ENCODE measurements at places on chromosomes 3 and 15.

DNA sequence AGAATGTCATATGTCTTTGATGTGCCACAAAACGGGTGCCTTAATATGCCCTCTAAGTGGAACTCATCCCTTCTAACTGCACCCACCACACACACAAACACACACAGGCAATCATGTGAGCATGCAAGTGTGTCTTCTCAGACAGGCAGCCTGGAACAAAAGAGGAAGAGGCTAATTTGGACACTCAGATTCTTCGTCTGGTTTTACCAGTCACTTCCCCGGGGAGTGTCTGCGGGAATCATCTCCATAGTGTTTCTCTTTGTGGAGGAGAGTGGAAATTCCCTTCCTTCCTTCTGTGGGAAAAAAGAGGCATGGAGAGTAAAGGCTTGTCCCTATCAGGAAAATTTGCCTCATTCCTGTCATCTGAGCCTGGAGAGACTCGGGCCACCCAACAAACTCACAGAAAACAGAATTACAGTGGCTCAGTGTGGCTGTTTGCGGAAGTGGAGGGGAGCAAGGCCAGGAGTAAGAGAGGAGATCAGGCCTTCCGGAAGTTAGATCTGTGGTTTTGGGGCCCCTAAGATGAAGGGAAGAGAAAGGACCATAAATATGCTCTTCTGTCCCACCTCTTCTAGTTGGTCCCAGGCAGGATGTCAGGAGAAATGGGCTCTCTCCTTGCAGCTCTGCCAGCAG, 212.6 kb upstream of the SEMA6D start:
- no peak for DNase-seq

GRCh38 chr3:172074586-172074985, 35.2 kb downstream of the FNDC3B start:
- DNase-seq: no peak

GRCh38 chr15:71336671-71337070, 221.4 kb downstream of the THSD4 start:
- no peak for DNase-seq

- no peak for DNase-seq
Observed at GRCh38 chr3:150385296-150386242, 22.5 kb upstream of the TSC22D2 start.

GRCh38 chr15:39854161-39854560, 65.9 kb downstream of the GPR176 start:
- no peak for DNase-seq
